Endothelial cell (in vitro differentiated cells): ENCODE measurements at places on chromosomes 12 and 14. TPM values are rescaled to one million over a fixed set of nuclear protein-coding genes. Genes with fewer than 3 reads are reported as not detected.

- no peaks in the 10 kb centered on the region for H3K36me3 ChIP-seq
- no peak for DNase-seq
- no peaks in the 10 kb centered on the region for H3K27me3 ChIP-seq
- H3K4me3 ChIP-seq = no peak overlapping the region
- H3K4me1 ChIP-seq = no peaks in the 10 kb centered on the region
Measured at GRCh38 chr12:85713373-85713772, 122.8 kb downstream of the RASSF9 start.

- H3K36me3 ChIP-seq = peaks cover 4% of the 10 kb centered on the region
- no peaks in the 10 kb centered on the region for H3K27me3 ChIP-seq
- peaks cover 42% of the 10 kb centered on the region for H3K4me1 ChIP-seq
Measured at GRCh38 chr12:51753980-51754675, 94.4 kb downstream of the FIGNL2 start.

- peak overlapping the region; percentile 58 for H3K27ac ChIP-seq
- peaks cover 6% of the 10 kb centered on the region for H3K27me3 ChIP-seq
- H3K4me1 ChIP-seq = peaks cover 60% of the 10 kb centered on the region
Measured at GRCh38 chr14:76718306-76719040, 42.8 kb upstream of the VASH1 start.

GRCh38 chr14:74392616-74393570 is 33.1 kb downstream of the SYNDIG1L start:
- no peaks in the 10 kb centered on the region for H3K36me3 ChIP-seq
- no peak overlapping the region for H3K27ac ChIP-seq
- H3K4me1 ChIP-seq = peaks cover 6% of the 10 kb centered on the region
- H3K4me3 ChIP-seq = no peak overlapping the region

DNA sequence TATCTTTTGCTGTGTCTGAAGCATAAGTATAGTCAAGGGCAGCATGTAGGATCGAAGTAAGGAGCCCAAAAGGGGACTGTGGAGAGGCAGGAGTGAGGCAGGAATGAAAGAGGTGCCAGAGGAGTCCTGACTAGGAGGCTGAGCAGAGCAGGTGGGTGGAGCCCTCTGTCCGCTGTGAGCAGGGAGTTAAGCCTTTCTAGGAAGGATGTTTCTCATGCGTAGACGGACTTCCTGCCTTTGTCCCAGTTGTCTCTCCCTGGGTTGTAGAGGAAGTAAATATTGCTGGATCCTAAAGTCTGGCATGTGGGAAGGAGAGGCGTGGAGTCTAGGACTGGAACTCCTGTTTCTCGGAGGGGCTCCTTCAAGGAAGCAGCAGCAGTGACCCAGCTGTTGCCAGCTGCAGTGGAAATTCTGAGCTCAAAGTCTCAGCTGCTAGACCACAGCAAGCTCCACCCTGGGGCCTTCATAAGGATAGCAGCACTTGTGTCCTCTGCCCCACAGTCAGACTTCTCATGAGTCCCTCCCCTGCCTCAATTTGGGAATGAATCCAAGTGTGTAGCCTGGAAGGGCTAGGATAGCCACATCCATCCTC is 44.0 kb downstream of the RBMS2 start:
- peak overlapping the region; percentile 99 for H3K27ac ChIP-seq
- DNase-seq = peak; percentile 72
- H3K4me3 ChIP-seq = peak overlapping the region; percentile 86
- H3K36me3 ChIP-seq = peaks cover 19% of the 10 kb centered on the region
- H3K27me3 ChIP-seq = peaks cover 13% of the 10 kb centered on the region

- H3K27me3 ChIP-seq = no peaks in the 10 kb centered on the region
- DNase-seq = no peak
- H3K27ac ChIP-seq = no peak overlapping the region
Measured at GRCh38 chr14:85178864-85179263, 351.1 kb upstream of the FLRT2 start.

DNA sequence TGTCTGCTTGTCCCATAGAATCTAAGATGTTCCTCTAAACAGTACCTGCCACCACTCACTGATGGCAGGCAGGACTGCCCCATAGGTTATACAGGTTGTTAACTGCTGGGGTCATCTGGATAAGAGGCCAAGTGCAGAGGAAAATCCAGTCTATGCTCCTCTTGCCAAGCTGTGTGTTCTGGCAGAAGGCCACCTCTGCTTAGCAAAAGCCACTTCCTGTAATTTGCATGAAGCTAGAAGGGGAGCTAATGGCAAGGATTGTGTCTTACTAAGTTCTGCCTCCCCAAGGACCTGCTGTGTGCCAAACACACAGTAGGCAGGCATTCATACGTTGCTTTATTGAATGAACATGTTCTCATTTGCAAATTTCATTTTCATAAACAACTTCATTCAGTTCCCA is 445.4 kb downstream of the BCL11B start:
- no peaks in the 10 kb centered on the region for H3K27me3 ChIP-seq
- no peak overlapping the region for H3K4me3 ChIP-seq
- no peaks in the 10 kb centered on the region for H3K36me3 ChIP-seq
- no peak overlapping the region for H3K27ac ChIP-seq

- H3K4me1 ChIP-seq = peaks cover 8% of the 10 kb centered on the region
- no peaks in the 10 kb centered on the region for H3K27me3 ChIP-seq
- no peak for DNase-seq
- no peak overlapping the region for H3K4me3 ChIP-seq
Measured at GRCh38 chr12:75815756-75816155, 215.8 kb downstream of the PHLDA1 start.

DNA sequence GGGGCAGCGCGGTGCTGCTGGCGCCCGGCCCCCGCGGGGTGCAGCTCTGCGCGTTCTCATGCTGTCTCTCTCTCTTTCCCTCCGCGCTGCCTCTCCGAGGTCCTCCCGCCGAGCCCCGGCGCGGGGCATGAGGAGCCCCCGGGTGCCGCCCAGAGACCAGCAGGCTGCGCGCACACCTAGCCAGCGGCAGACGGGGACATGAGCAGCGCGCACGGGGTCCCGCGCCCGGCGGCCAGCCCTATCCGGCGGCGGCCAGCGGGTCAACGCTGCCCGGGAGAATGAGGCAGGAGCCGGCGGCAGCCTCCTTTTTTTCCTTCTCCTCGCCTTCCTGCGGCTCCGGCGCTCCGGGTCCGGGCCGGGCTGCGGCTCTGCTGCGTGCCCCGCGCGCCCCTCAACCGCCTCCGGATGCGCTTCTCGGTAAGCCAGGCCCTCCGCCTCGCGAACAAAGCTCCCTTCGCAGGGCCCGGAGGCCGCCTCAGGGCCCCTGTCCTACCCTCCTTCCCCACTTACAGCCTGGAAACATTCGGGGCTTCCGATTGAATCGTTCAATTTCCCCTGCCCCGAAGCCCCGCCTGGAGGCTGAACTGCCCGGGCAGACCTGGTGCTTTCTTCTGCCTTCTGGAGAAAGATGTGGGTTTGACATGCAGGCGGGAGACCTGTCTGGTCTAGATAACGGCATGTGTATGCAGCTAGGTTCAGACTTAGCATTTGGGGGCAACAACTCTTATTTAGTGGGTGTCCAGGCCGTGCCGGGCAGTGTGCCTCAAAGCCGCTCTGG is at the start of gene TUNAR:
Gene TUNAR (plus strand): TSS at position 72 of the 778 bp plus-strand sequence.
- H3K27me3 ChIP-seq = peaks cover 13% of the 10 kb centered on the region
- H3K36me3 ChIP-seq = peaks cover 5% of the 10 kb centered on the region
- peaks cover 13% of the 10 kb centered on the region for H3K4me1 ChIP-seq
- peak; percentile 77 for DNase-seq
- peak within 1 kb of the TSS; percentile 86 for H3K4me3 ChIP-seq

GRCh38 chr12:67546746-67547145 is 101.8 kb upstream of the DYRK2 start:
- H3K27ac ChIP-seq = no peak overlapping the region
- H3K4me1 ChIP-seq = peaks cover 4% of the 10 kb centered on the region
- H3K4me3 ChIP-seq = no peak overlapping the region
- H3K27me3 ChIP-seq = peaks cover 1% of the 10 kb centered on the region

- H3K27me3 ChIP-seq = no peaks in the 10 kb centered on the region
- DNase-seq = no peak
Measured at GRCh38 chr14:39258782-39259545, 25.2 kb downstream of the MIA2 start.

- H3K27ac ChIP-seq = peak overlapping the region; percentile 42
- no peaks in the 10 kb centered on the region for H3K36me3 ChIP-seq
- peak overlapping the region; percentile 74 for H3K4me3 ChIP-seq
- no peaks in the 10 kb centered on the region for H3K27me3 ChIP-seq
- DNase-seq = no peak
Measured at GRCh38 chr14:67532606-67532997, 488 bp upstream of the PLEKHH1 start.

GRCh38 chr12:123150744-123151456 is at the start of gene PITPNM2:
TSS of gene PITPNM2 (minus strand) at chr12:123151090. CDS start at chr12:123034590, 116,500 bp downstream.
- H3K4me3 ChIP-seq = peak within 1 kb of the TSS; percentile 86
- DNase-seq = peak; percentile 62
- H3K4me1 ChIP-seq = peaks cover 26% of the 10 kb centered on the region
- H3K36me3 ChIP-seq = peaks cover 17% of the 10 kb centered on the region
- peaks cover 17% of the 10 kb centered on the region for H3K27me3 ChIP-seq

DNA sequence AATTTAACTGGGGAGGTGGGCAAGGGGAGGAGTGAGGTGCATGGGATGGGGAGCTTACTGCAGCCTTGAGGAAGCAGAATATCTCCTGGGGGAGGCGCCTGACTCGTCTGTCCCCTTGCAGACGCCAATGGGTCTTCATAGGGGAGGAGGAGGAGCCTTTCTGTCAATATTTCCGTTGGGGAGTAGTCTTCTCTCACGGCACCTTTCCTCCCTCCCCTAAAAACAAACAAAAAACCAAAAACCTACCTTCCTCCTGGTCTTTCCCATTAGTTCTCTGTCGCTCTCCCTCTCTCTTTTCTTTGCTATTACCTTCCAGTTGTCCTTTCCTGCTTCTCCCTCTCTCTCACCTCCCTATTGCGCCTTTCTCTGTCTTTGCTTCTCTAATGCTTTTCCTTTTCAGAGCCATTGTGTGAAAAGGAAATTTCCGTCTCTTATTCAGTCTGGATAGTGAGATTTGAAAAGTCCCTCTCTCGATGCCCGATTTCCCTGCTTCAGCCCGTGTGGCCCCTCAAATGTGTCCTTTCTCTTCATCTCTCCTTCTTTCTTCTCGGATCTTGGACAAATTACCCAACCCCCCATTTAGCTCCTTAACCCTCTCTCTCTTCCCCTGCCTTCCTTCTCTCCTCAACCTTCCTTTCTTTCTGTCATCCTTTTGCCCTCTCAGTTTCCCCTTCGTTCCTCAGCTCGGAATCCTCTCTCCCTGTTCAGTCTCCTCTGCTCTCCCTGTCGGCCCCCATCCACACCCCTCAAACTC is 5.9 kb downstream of the GPR84 start:
- H3K27me3 ChIP-seq = peaks cover 10% of the 10 kb centered on the region

DNA sequence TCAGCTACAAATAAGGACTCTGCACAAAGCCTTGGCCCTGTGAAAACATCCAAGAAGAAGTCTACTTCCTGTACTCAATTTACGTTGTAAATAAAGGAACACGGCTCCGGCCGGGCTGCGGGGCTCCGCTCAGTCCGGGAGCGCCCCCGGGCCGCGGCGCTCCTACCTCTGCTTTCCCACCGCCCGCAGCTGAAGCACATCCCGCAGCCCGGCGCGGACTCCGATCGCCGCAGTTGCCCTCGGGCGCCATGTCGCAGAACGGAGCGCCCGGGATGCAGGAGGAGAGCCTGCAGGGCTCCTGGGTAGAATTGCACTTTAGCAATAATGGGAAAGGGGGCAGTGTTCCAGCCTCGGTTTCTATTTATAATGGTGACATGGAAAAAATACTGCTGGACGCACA is 502.3 kb upstream of the FOXG1 start:
- no peaks in the 10 kb centered on the region for H3K36me3 ChIP-seq
- no peak overlapping the region for H3K4me3 ChIP-seq
- DNase-seq = no peak
- H3K27ac ChIP-seq = no peak overlapping the region

GRCh38 chr12:8987163-8987562 is 2.2 kb upstream of the KLRG1 start:
- no peak overlapping the region for H3K27ac ChIP-seq
- peaks cover 1% of the 10 kb centered on the region for H3K27me3 ChIP-seq
- no peak overlapping the region for H3K4me3 ChIP-seq

DNA sequence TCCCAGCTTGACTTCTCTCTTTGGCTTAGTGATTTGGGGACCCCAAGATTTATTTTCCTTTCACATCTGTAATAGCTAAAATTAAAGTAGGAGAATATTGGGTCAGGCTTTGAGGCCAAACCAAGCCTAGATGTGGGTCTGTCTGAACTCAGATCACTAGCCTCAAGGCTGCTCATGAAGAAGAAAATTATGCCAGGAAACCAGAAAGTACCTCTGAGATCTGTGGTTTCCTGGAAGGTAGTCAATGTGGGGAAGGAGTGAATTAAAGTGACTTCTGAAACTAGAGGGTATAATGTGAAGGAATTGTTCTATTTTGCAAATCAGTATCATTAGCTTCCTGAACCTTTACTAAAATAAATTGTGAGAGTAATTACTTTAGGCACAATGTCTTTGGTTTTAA is 13.4 kb upstream of the CLEC12A start:
- no peaks in the 10 kb centered on the region for H3K36me3 ChIP-seq
- no peaks in the 10 kb centered on the region for H3K4me1 ChIP-seq
- no peak overlapping the region for H3K4me3 ChIP-seq
- no peak for DNase-seq

- H3K27me3 ChIP-seq = no peaks in the 10 kb centered on the region
- H3K27ac ChIP-seq = no peak overlapping the region
Measured at GRCh38 chr12:45416126-45416525, 200.2 kb downstream of the ANO6 start.

- H3K4me1 ChIP-seq = peaks cover 6% of the 10 kb centered on the region
- H3K4me3 ChIP-seq = no peak overlapping the region
- no peak for DNase-seq
- H3K27me3 ChIP-seq = peaks cover 3% of the 10 kb centered on the region
- H3K27ac ChIP-seq = no peak overlapping the region
Measured at GRCh38 chr14:91063119-91063518, 2.7 kb upstream of the RPS6KA5 start.

DNA sequence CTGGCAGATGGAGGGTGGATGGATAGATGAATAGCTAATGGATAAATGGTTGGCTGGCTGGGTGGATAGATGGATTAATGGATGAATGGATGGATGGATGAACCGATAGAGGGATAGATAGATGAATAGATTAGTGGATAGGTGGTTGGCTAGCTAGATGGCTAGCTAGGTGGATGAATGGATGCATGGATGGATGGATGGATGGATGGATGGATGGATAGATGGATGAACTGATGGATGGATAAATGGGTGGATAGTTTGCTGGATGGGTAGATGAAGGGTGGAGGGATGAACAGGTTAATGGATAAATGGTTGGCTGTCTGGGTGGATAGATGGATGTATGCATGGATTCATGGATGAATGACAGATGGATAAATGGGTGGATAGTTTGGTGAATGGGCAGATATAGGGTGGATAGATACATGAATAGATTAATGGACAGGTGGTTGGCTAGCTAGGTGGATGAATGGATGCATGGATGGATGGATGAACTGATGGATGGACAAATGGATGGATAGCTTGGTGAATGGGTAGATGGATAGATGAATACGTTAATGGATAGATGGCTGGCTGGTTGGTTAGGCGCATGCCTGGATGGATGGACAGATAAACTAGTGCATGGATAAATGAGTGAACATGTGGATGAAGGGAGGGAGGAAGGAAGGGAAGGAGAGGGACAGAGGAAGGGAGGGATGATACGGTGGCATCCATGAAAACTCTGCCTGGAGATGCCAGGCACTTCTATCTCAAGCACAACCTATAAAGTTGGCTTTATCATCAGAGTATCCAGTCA is 8.1 kb downstream of the SERPINA9 start:
- H3K4me3 ChIP-seq = no peak overlapping the region
- H3K36me3 ChIP-seq = no peaks in the 10 kb centered on the region
- peaks cover 5% of the 10 kb centered on the region for H3K27me3 ChIP-seq
- DNase-seq = no peak
- no peak overlapping the region for H3K27ac ChIP-seq

Gene MMP19
- total RNA-seq = 0.15 TPM

Gene RAD9B
- 0.54 TPM for total RNA-seq

Gene NKX2-1
- not detected for total RNA-seq

Gene KLRG1
- total RNA-seq = 2.1 TPM

Gene PPM1H
- 71.8 TPM for total RNA-seq

Gene GNB3
- 9.0 TPM for total RNA-seq

Gene GALNT8
- 31.6 TPM for total RNA-seq

Gene ATL1
- 4.7 TPM for total RNA-seq

Gene SINHCAF
- total RNA-seq = 205 TPM

Gene MYL2
- total RNA-seq = not detected

Gene OR4E2
- not detected for total RNA-seq
